ENCODE measurements at places on chromosomes 11 and 22.
A peak's percentile ranks its signal among the peaks of the same experiment; 100 is the strongest.

GRCh38 chr22:36323182-36323854 is 64.4 kb downstream of the MYH9 start:
- DNase-seq: no peak

DNA sequence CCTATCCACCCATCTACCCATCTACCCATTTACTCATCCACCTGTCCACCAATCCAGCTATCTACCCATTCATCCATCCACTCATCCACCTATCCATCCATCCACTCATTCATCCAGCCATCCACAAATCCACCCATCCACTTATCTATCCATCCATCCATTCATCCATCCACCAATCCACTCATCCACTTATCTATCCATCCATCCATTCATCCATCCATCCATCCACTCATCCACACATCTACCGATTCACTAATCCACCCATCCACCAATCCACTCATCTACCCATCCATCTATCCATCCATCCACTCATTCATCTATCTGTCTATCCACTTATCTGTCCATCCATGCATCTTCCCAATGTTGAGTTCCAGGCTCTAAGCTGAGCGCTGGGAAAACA is 1.7 kb upstream of the SPI1 start:
- no peak for DNase-seq

DNA sequence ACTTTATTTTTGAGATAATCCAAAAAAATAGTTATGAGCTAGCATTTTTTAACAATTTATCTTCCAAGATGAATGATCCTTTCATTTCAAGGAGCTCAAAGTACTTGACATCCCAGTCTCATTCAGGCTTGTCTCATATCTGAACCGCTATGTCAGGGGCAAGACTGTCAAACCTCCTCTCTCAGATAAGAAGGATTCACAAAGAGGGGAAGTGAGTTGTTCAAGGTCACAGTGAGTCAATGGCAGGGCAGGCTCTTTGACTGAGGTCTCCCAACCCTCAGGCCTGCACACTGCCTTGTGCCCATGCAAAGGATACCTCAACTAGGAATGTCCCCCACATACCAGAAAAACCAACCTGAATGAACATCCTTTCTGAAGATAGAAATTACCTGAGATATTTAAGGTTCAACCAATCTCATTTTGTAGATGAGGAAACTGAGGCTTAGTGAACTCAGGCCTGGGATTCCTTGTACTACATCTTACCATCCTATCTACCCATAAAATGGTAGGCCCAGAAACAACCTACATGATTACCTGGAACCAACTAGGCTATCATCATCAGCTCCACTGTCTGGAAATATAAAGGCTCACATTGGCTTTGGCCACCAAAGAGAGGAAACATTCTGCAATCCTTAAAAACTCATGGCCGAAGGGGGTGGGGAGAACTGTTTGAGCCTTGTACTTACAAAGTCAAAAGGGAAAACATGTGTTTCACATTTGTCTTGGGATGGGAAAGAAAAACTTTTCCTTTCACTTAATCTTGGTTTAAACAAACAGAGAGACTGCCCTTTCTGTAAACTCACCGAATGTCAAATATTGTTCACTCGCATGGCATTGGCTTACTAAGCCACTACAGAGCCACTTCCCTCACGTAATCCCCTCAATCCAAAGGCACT is 51.1 kb downstream of the LIF start:
- no peak for DNase-seq

GRCh38 chr22:47192651-47193437 is 430.4 kb downstream of the TBC1D22A start:
- DNase-seq: no peak

GRCh38 chr11:128520206-128520887 is 67.0 kb downstream of the ETS1 start:
- no peak for DNase-seq

- DNase-seq: no peak
Measured at GRCh38 chr11:9765320-9766101, 101.6 kb downstream of the SWAP70 start.

DNA sequence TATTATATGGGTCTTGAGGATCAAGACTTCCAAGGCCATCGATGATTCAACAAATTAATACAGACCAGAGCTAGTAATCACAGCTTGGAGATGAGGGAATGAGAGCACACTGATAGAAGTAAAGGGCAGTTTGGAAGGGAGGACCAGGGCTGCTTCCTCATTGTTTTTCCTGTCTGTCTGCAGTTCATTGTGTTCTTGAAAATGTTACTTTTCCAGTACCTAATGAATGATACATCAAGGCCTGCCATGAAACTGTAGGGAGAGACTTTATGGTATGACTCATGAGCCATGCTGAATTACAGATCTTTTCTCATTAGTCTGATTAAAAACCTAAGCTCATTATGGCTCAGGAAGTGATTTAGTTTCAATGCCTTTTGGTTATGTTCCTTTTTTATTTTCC is 855.6 kb downstream of the KCNA4 start:
- DNase-seq: no peak

DNA sequence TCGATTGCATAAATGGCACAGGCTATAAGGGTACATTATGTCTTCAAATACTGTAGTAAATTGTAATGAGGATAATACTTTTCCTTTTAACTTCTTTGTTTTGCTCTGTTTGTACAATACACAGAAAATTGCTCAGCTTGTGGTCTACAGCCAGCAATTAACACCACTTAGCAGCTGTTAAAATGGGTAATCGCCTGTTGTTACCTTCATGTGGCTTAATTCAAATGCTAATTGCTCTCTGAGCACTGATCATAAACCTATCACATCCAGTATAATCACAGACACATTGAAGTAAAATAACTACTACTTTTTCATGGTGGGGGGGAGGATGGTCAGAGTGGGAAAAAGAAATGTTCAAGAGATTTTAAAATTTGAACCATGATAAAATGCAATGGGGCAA is 1164.1 kb upstream of the CNTN5 start:
- DNase-seq: no peak

GRCh38 chr11:132402071-132402684 is 1031.8 kb downstream of the NTM start:
- DNase-seq: no peak

GRCh38 chr11:36631774-36632173 is 33.7 kb upstream of the RAG2 start:
- no peak for DNase-seq

GRCh38 chr11:14551380-14551779 is 31.2 kb upstream of the PSMA1 start:
- DNase-seq: no peak

DNA sequence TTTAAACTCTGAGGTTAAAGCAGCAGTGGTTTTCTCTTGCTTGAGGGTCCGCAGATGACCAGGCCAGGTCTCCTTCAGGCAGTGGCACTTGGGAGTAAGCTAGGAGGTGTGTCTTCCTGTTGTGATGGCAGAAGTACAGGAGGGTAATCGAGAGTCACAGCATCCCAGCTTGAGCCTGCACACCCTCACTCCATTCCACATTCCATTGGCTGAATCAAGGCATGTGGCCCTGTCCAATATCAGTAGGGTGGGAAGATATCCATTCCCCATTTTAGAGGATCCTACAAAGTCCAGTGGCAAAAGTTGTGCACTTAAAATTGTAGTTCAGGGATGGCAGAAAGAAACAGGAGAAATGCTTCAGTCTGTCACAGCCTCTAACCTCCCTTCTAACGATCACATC is 23.3 kb downstream of the OSBP2 start:
- DNase-seq: no peak

DNA sequence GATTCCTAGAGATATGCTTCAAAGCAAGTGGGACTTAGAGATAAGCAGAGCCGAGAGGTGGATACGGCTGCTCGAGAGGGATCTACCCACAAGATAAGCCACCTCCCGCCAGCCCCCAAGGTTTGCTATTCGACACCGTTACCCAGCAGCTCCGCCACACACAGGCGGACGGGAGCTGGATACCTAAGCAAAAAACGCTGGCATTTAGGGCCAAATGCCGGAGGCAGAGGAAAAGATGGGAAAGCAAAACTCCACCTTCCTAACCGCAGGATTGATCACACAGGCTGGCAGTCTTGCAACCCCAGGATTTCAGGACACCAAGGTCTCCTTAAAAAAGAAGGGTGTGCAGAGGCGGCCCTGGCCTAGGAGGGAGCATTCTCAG is 709 bp downstream of the FTH1 start:
- DNase-seq: peak; percentile 49

GRCh38 chr11:76577226-76577920 is 93.2 kb downstream of the LRRC32 start:
- no peak for DNase-seq

DNA sequence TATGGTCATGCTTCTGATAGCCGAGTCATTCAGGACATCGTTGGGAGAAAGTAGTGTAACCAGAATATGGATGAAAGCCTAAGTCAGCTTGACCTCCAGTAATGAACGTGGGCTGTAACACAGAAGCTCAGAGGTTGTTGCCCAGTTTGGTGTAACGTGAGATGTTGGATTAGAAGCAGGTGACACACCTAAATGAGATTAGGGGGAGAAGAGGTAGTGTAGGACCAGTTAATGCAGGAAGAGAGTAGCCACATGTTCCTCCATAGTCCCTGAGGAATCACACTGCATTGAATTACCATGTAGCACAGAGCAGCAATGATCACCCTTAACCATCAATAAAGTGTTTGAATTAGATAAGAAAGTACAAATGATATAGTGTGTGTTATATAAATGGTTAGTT is 20.4 kb downstream of the FBXO7 start:
- DNase-seq: no peak

- DNase-seq: no peak
Measured at GRCh38 chr22:37403267-37403960, 23.9 kb downstream of the ELFN2 start.

GRCh38 chr22:27740202-27740748 is 61.3 kb downstream of the MN1 start:
- DNase-seq: no peak

GRCh38 chr11:2237457-2238238 is 32.7 kb downstream of the ASCL2 start:
- no peak for DNase-seq

GRCh38 chr22:41970601-41971000 is 1.4 kb downstream of the SEPTIN3 start:
- no peak for DNase-seq

DNA sequence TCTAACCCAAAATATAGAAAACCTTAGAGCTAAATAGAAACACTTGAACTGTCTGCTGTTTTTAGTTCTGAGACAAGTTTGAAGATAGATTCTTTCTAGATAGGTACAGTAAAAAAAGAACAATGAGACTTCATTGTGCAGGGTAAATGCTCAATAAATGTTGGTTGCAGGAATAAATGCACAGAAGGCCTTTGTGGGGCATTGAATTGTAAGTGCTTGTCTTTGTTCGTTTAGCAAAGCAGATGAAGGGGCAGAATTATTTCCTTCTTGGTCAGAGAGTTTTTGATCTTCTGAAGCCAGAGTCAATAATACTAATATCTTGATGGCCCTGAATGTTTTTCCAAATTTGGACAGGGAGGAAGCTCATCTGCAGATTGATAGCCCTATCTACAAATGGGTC is 340.4 kb downstream of the OPCML start:
- no peak for DNase-seq

GRCh38 chr11:111560800-111561199 is 20.3 kb downstream of the LAYN start:
- no peak for DNase-seq

DNA sequence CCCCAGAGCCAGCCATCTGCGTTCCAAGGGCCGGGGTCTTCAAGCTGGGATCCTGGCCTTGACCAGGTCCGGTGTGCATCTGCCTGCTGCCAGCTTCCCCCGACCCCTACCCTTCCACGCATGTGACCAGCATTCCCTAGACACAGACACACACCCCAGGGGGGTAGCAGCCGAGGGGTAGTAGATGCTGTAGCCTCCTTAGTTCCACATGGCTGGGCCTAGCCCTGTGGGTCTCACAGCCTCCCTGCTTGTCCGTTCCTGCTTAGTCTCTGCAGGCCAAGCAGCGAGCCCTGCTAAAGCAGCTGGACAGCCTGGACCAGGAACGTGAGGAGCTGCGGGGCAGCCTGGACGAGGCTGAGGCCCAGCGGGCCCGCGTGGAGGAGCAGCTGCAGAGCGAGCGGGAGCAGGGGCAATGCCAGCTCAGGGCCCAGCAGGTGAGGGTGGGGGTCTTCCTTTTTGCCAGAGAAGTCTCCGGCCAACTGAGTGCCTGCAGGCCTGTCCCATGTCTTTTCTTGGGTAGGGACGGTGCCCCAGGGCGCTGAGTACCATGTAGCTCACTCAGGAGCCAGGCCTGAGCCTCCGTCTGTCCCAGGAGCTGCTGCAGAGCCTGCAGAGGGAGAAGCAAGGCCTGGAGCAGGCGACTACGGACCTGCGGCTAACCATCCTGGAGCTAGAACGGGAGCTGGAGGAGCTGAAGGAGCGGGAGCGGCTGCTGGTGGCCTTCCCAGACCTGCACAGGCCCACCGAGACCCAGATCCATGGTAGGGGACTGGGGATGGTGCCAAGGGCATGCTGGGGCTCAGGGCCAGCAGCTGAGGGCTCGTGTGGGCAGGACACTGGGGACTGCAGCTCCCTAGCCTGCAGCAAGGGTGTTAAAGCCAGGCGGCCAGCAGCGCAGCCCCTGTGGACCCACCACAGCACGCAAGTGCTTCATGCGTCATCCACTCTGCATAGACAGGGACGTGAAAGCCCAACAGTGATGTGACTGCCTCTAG is 13.6 kb downstream of the RNF215 start:
- no peak for DNase-seq

DNA sequence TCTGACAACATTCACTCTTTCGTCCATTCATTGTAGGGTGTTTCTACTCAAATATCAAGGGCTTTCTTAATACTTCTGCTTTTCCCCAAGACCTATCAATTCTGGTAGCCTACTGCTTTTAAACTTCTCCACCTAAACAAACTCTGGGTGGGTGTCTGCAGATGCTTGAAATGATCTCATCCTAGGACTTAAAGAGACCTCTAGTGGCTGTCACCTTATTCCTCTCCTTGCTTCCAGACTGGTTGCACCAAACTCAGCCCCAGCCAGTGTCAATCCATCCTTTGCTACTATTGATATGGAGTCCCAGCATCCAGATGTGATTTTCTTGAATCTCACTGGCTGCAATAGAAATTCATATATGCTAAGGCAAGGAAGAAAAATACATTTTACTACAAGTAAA is 274.7 kb downstream of the NXPE2 start:
- DNase-seq: no peak

- no peak for DNase-seq
Measured at GRCh38 chr22:34080433-34080832, 160.2 kb upstream of the LARGE1 start.

DNA sequence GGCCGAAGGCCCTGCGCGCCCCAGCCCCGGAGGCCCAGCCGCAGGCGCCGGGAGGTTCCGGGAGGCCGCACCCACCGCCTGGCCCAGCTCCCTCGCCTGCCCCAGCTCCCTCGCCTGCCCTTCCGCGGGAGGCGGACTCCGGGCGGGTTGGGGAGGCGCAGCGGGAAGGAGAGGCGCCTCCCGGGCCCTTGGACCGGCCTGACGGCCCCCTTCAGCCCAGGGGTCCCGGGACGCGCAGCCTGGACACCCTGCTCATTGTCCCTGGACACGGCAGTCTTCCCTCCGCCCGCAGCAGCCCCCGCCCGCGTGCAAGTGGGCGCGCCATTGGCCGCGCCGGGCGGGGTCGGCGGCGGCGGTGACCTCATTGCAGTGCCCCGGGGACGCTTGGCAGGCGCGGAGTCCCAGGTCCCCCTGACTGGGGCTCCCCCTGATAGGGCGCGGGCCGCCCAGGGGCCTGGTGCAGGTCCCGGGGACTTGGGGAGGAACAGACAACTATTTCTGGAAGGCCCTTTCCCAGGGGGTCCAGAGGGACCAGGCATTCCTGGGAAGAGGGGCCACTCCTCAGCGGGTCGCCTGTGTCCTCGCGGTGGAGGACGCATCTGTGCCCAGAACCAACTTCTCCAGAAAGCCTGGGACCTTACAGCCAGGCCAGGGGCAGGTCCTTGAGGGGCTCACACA is 501 bp downstream of the CD151 start:
- DNase-seq: no peak

- no peak for DNase-seq
Measured at GRCh38 chr11:114738954-114739353, 60.6 kb downstream of the NXPE2 start.

All from CD4-positive, alpha-beta T cell treated with Interferon gamma for 1 hour (primary cell).